ENCODE measurements at places on chromosomes 12 and 14.

DNA sequence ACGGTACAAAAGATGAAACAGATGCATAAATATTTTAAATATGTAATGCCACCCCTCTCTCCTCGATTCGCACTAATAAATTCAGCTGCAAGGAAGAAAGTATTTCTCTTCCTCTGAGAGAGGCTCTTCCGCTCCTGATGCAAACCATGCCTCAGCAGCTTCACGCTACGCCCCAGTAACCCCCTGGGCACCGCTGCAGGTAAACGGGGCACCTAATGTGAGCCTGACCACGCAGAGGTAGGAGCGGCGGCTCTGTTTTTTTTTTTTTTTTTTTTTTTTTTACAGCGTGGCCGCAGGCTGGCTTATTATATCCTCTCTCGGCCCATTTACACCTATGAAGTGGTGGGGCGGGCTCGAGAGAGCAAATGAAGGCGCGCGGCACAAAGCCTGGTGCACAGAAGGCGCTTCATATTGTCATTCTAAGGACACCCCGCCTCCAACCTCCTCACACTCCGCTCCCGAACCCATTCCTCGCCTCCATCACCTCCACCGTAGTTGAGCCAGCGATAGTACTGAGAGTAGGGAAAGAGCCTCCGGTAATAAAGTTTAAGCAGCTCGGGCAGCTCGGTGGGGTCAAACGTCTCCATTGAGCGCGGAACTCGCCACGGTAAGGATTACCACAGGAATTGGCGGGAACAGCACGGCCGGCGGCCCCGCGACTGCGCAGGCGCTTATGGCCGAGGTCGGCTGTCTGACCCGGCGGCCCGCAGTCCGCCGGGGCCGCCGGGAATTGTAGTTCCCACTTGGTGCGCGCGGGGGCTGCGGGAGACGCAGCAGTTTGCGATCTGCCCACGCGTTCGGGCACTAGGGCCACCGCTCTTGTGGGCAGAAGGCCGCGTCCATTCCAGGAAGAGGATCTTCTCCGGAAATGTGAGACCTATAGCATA lies at the start of gene PRIM1:
Gene PRIM1, minus strand, starts transcription at position 612 of the 887 bp plus-strand sequence. Its CDS starts 25 bp downstream, at position 587.
- DNase-seq: peak; percentile 85

DNA sequence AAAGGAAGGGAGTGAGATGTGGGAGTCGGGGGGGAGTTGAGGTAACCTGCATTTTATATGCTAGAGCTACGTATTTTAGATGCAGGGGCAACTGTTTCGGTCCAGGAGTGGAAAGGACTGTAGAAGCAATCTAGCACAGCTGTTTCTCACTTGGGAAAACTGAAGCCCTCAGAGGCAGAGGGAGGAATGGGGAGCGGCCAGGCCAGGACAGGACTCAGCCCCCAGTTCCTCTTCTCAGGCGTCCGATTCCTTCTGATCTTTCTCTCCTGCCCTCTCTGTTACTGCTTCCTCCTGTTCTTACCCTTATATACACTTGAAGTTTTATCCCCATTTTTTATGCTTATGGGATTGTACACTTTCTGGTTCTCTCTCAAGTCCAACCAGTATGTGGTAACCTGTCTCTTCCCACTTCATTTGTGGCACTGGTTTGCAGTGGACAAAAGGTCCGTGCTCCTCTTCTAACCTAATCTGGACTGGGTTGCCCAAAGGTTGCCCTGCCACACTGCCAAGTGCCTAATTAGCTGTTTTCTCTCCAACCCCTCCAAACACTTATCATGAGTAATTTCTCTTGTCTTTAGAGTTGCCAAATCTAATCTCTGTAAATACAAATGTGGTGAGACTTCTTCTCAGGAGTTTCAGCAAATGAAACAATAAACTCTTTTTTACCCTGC lies 16.2 kb downstream of the LPCAT3 start:
- DNase-seq: no peak

GRCh38 chr12:11667171-11667570 lies 17.7 kb downstream of the ETV6 start:
- no peak for DNase-seq

DNA sequence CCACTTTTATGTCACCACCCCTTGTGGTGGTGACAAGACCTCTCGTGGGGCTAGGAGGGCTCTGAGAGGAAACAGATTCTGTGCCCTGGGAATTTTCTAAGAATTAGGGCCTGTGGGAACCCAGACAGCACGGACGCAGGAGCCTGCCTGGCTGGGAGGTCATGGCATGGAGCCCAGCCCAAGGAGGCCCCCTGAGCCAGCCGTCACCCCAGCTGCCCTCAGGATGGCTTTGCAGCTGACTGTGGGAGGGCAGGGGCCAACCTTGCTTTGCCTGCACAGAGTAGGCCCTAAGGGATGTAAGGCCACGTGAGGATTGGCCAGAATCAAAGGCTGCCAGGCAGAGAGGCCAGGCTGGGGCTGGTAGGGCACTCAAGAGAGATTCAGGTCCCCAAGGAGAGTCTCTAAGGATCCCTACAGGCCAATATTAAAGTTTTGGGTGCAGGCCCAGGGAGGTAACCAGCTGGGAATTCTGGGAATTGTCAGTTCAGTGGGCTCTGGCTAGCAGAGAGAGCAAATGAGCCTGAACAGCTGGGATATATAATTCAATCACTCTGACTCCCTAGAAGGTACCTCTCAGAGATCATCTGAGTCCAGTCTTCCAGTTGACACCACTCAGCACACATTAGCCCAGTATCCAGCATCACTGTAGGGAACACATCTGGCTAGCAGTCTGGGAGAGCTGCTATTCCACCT lies 6.4 kb downstream of the LTBP2 start:
- DNase-seq: no peak

DNA sequence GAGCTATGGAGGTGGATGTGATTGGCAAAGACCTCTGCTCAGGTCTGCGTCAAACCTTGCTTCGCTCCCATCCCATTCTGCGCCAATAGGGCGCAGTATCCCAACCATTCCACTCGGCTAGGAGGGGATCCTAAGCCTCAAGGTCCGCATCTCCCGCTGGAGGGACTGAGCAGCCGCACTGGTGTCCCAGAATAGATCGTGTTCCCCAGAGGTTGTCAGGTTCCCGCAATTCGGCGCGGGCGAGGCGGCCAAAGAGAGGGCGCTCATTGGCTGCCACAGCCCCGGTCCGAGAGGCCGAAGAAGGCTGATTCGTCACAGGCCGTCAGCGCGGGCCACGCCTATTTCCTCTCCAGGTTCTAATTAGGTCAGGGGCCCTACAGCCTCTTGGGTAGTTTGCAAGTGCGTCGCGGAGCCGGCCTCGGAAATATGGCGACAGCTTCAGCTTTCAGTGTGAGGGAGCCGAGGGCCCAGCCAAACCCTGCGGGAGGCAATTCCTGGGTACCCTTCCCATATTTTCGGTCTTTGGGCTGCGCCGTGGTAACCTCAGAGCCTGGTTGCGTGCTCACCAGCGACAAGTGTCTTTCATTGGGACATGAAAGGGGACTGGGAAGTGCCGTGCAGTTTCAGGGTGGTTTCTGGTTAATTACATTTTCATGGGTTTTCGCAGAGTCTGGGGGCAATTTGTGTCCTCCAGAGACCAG lies 5.0 kb downstream of the OR10AD1 start:
- DNase-seq: peak; percentile 90

DNA sequence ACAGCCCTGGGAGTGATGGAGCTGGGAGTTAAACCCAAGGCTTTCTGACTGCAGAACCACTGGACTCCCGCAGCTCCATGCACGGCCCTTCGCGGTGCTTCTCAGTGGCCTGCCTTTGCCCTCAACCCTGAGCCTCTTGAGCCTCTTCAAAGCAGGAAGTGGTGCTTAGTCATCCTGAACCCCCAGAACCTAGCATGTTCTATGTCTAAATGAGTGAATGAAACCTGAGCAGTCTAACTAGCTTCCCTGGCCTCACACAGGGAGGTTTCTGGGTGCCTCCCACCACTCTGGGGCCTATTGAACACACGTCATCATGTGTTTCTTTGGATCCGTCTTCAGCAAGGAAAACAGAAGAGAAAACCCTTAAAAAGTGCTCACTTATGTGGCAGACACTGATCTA lies 117.9 kb upstream of the SFSWAP start:
- DNase-seq: no peak
